ENCODE measurements at places on chromosomes 16 and 17.

DNA sequence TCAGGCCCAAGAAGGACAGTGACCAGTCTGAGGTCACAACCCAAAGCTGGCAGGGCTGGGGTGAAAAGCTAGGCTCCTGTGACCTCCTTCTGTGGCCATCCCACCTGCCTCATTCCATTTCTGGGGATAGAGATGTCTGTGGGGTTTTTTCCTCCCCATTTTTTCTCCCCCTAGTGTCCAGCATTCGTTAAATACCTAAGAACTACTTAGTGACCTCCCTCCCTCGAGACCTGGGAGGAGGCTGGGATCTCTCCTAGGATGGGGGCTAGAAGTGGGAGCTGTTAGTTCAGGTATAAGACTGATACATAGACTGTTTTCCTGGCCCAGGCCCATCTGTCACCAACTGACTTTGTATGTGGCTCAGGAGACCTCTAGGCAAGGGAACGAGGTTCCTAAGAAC lies 20.5 kb upstream of the STAC2 start:
- DNase-seq: no peak

GRCh38 chr16:48008011-48008525 lies 147.7 kb downstream of the ABCC12 start:
- no peak for DNase-seq

DNA sequence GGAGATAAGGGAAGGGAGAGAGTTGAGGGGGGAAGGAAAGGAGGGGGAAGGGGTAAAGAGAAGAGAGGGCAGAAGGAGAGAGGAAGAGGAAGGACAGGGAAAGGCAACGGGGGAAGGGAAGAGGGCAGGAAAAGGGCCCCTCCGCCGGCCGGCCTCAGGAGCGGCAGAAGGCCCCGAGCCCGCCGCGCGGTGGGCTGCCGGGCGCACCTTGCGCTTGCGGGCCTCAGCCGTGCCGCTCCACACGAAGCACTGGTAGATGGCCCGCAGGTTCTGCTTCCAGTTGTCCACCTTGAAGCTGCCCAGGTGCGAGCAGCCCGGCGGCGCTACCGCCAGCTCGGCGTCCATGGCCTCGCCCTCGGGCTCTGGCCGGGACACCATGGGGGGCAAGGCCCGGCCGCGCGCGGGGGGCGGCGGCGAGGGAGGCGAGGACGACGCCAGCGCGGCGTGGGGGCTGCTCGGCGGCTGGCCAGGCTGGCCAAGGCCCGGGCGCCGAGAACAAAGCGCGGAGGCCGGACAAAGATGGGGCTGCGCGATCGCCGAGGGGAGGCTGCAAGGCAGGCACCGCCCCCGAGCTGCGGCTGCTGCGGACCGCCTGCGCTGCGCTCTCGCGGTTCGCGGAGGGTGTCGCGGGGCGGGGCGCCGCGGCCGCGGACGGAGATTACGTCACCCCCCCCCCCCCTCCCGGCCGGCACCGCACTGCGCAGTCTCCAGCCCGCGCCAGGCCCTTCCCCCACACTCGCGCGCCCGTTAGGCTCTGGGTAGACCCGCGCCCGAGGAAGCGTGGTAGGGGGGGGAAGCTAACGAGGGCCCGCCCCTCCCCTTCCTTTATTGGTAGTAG lies at the start of gene USP22:
Gene USP22 (minus strand): TSS at position 554 of the 838 bp plus-strand sequence. CDS start 176 bp downstream, at position 378.
- peak; percentile 91 for DNase-seq

DNA sequence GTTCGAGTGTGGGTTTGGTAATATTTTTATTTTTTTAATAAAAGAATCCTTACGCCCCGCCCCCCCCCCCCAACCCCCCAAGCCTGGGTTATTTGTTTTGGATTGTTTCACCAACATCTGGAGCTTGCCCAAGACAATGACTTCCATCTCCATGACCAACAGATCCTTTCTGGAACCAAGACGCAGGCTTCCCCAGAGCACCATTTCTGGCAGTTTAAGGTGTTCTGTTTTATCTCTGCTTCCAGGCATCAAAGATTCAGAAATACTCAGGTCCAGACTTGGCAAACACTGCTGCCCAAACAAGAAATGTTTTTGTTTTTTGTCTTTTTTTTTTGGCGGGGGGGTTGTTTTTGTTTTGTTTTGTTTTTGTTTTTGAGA lies 56.1 kb downstream of the PLXDC1 start:
- DNase-seq: no peak

DNA sequence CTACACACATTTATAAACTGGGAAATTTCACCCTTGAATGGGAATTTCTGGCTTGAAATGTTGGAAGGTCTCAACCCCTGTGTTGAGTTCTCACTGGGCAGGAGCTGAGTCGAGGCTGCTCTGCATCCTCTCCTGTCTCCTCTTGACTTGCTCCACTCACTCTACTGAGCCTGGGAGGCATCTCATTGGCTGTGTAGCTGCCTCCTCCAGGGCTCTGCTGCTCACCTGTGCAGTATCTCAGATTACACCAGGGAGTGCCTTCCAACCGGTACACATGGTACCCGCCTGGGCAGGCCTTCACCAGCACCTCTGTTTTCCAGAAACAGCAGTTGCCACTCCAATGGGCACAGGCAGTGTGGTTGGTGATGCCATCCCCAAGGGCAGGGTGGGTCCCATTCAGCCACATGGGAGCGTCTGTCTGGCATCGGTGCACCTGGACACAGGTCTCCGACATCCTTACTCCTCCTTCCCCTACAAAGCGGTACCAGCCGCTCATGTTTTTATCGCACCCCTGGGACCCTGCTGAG lies 3.7 kb downstream of the GP2 start:
- DNase-seq: no peak

DNA sequence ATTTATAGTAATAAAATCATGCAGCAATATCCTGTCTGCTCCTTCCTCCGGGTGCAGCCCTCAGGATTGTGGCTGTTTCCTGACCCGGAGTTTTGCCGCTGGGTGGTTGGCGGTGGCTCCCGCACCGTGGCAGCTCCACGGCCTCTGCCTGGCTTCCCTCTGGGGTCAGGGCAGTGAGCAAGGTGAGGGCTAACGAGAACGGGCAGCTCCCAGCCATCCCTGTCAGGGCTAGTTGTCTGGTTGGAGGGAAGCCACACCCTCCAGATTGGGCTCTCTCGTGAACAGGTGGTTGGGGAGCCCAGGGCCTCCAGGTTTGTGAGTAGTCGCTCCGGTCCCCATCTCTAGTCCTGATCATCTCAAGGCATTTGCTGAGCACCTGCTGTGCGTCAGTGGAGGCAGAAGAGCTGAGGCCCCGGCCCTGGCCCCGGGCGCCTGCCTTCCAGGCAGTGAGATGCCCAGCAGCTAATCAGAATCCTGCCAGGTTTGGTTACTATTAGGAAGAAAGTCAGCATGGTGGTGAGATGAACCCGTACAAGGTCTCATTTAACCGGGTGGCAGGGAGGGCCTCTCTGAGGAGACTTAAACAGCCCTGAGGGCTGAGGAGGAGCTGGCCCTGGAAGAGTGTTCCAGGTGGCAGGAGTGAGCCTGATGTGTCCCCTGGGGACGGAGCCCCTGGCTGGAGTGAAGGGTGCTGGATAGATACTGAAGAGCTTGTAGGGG lies 2.3 kb upstream of the NUDT16L1 start:
- DNase-seq: no peak

DNA sequence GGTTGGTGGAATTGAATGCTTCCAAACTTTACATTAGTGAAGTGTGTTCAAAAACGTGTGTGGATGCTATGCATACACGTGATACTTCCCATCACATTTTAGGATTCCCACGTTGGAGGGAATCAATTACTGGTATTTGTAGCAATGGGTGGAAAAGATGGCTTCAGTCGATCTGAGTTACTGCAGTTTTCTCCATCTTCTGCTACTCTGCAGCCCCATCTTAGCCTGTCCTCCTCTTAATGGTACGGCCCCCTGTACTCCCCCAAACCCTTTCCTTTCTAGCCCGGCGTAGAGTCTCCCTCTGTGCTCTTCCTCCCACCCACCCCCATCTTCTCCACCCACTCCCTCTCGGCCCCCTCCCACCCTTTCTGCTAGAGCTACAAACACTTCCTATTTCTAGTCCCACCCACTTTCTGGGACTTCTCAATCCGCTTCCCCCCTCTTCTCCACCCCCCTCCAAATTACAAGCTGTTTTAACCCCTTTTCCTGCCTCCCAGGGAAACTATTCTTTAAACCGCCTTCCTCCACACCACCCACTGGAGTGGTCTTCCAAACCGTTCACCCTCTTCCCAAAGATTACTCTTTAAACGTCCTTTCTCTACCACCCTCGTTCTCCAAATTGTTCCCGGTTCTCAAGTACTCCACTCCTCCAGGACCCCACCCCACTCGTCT lies 1.1 kb downstream of the CHTF8 start:
- DNase-seq: peak; percentile 57

GRCh38 chr16:70552675-70553074 lies 29.1 kb downstream of the SF3B3 start:
- no peak for DNase-seq

DNA sequence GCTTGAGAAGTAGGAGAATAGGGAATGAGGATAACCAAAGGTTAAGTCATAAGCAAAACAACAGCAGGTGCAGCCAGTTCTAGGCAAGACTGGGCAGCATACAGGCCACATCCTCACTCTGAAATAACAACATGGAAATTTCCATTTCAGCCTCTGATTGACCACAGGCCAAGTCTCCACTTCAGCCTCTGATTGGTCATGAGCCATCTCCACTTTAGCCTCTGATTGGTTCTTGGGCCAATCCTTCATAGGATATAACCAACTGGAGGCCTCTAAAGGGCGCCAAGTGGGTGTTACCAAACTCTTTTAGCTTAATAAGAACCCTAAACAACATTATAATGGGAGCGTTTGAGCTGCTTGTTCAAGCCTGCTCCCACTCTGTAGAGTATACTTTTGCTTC lies 512.0 kb downstream of the NPIPA7 start:
- DNase-seq: no peak

GRCh38 chr17:49496183-49496866 lies 1.2 kb downstream of the NGFR start:
- DNase-seq: peak; percentile 95

DNA sequence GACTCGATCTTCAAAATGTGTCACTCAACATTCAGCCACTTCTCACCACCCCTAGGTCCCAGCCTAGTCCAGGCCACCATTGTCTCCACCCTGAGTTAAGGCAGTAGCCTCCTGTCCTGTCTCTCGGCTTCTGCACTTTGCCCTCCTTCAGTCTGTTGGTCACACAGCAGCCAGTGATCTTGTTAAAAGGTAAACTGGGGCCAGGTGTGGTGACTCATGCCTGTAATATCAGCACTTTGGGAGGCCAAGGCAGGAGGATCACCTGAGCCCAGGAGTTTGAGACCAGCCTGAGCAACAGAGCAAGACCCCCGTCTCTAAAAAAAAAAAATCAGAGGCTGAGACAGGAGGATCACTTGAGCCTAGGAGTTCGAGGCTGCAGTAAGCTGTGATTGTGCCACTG lies 25.8 kb downstream of the WWP2 start:
- no peak for DNase-seq

GRCh38 chr16:89193576-89194293 lies 6.6 kb downstream of the SLC22A31 start:
- DNase-seq: no peak

DNA sequence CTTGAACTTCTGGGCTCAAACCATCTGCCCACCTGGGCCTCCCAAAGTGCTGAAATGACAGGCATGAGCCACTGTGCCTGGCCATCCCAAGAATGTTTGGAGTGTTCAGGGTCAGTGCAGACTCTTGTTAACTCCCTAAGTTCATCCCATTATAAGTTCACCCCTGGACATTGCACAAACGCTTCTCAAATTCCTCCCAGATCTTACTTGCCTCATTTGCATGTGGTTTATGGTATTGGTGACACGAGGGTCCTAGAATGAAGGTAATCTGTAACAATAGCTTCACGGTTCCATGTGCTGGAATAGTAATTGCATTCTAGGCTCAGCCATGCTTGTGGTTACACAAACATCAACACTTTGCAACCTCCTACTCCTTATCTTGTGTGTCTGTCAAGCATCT lies 5.0 kb upstream of the CCDC42 start:
- DNase-seq: no peak

DNA sequence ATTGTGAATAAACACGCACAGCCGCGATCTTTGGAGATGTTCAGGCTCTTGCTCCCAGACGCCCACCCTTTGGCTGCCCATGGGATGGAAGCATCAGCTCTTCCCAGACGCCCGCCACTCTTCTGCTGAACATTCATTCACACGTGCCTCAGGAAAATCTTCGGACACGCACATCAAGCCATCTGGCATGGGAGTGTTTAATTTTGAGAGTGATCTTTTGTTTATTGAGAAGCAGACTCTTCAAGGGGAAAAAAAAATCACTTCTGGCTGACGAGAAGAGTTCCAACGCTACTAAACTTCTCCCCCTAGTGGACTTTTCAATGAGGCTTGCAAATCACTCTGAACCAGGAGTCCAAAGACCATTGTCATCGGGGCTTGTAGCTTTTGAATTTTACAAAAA lies 62.0 kb upstream of the NUDT7 start:
- no peak for DNase-seq

DNA sequence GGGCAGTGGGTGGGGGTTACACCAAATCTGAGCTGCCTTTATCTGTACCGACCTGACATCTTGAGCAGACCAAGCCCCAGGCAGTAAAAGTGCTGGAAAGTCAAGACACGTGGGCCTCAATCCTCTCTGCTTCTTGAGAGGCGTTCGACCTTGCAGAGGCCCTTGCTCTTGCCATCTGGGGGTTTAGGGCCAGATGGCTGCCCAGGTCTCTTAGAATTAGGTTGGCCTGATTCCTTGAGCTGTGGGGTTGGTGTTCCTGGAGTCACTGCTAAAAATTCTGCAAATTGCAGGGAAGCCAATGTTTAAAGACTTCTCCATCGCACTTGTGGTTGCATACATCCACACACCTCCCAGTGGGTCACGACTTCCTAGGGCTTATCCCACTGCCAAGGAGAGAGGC lies 238.2 kb upstream of the ASIC2 start:
- DNase-seq: no peak

- DNase-seq: no peak
Observed at GRCh38 chr17:32546031-32546444, 59.2 kb downstream of the CDK5R1 start.

- DNase-seq: no peak
Observed at GRCh38 chr17:2391597-2392251, 9.1 kb downstream of the MNT start.

GRCh38 chr16:10688726-10689125 lies 6.0 kb downstream of the TEKT5 start:
- no peak for DNase-seq

DNA sequence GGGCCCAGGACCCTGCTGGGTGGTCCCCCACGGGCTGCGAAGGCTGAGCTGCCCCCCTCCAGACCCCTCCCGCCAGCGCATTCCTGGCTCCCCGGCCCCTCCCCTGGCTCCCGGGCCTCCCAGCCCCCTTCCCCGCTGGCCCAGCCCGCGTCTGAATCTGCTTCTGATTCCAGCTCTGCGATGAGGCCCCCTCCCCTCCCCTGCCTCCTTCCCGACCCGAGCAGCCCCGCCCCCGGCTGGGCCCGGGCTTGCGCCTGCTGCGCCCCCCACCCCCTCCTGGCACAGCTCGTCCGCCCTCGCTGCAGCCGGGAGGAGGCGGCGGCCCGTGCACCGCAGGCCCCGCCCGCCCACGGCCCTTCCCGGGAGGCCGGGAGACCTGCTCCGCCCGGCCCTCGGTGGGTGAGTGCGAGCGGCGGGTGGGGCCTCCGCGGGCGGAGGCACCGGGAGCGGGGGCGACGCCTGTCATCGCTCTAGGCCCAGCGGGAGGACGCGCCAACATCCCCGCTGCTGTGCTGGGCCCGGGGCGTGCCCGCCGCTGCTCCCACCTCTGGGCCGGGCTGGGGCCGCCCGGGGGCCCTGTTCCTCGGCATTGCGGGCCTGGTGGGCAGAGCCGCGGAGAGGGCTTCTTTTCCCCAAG lies at the start of gene NTN3:
Gene NTN3 (plus strand): TSS at position 282 of the 637 bp plus-strand sequence. CDS start 405 bp downstream, outside the sequence.
- DNase-seq: peak; percentile 73

GRCh38 chr17:1648173-1648962 lies 1.3 kb downstream of the RILP start:
- DNase-seq: no peak

- no peak for DNase-seq
Observed at GRCh38 chr16:67781565-67781921, 24.8 kb downstream of the RANBP10 start.

GRCh38 chr17:14444915-14445314 lies 144.0 kb downstream of the HS3ST3B1 start:
- DNase-seq: no peak

Measured in GM13977 (cell line).